ENCODE measurements at places on chromosomes 2 and 18.

- DNase-seq: no peak
Observed at GRCh38 chr2:164203131-164203530, 418.2 kb downstream of the GRB14 start.

- no peak for DNase-seq
Observed at GRCh38 chr2:221533299-221533698, 38.8 kb downstream of the EPHA4 start.

DNA sequence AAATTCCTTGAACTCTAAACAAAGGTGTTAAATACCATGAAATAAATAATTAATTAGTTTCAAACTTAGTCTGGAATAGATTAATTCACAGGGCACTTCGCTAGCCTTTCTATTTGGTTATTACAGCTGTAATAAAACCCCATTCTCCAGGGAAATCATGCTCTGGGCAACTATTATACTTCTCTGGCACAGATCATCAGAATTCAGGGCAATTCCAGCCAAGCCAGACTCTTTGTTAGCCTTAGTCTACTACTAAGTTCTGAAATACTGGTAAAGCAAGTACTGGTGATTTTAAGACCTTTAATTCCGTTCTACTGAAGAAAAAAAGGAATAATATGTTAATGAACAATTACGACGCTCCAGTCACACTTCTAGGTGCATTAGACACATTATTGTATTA, 123.4 kb upstream of the PDE1A start:
- no peak for DNase-seq

GRCh38 chr18:44096016-44096415, 584.7 kb upstream of the SETBP1 start:
- no peak for DNase-seq

DNA sequence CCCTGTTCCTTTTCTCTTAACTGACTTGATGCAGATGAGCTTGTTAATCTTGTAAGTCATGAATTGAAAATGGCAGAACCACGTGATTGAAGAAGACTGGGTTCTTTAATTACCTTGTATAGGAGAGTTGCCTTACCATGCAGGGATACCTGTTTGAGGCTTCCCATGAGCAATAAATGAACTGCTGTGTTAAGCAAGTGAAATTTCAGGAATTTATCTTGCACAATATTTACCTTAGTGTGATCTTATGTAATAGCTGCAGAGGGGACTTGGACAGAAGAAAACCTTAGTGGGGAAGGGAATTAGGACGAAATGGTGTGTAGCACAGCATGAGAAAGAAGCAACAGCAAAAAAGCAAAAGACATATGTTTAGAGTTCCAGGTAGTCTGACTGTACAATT, 384.0 kb upstream of the TMEFF2 start:
- no peak for DNase-seq

- DNase-seq: no peak
Observed at GRCh38 chr2:98560256-98560771, 48.0 kb downstream of the COA5 start.

DNA sequence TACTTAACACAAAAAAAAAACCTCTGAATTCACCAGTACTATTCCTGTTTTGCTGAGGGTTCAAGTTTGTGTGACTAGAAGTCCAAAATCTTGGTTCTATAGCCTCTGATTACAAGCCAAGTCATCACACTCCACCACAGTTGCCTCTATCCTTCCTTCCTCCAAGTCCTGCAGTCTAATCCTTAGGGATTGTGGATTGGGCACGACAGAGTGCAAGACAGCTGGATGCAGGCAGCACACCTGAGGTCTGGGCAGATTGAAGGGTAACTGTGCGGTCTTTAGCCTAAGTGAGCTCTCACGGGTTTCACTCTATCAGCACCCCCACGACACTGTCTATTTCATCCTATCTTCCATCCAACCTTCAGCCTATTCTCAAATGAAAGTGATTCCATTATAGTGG, 299.4 kb upstream of the ID2 start:
- DNase-seq: no peak

- DNase-seq: no peak
Observed at GRCh38 chr2:175205523-175205922, 24.0 kb upstream of the ATP5MC3 start.

DNA sequence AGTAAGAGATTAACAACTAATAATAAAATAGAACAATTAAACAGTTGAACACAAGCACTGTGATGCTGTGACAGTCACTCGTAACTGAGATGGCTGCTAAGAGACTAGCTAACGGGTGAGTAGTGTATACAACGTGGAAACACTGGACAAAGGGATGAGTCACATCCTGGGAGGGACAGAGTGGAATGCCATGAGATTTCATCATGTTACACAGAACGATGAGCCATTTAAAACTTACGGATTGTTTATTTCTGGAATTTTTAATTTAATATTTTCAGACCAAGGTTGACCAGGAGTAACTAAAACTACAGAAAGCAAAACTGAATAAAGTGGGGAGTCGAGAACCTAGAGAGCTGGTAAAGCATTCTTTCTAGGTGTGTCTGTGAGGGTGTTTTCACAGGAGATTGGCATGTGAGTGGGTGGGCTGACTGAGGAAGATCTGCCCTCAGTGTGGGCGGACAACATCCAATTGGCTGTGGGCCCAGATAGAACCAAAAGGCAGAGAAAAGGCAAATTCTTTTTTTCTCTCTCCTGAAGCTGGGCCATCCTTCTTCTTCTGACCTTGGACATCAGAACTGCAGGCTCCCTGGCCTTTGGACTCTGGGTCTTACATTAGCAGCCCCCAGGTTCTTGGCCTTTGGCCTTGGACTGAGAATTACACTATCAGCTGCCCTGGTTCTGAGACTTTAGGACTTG, 14.6 kb downstream of the TMSB10 start:
- no peak for DNase-seq

DNA sequence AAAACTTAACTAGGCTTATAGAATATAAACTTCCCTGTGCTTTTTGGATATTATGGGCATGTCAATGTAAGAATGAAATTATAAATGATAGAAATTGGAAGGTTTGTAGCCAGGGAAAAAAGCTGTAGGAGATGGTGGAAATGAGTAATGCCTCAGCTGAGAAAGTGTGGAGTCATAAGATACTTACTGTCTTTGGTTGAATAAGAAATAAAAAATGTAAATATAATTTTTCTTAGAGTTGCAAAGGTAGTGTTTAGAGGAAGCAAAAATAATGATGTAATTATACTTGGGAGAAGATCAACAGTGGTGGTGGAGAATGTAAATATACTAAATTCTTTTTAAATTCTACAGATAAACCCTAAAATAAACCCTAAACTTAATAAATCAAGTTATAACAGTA, 26.2 kb upstream of the RND3 start:
- no peak for DNase-seq

DNA sequence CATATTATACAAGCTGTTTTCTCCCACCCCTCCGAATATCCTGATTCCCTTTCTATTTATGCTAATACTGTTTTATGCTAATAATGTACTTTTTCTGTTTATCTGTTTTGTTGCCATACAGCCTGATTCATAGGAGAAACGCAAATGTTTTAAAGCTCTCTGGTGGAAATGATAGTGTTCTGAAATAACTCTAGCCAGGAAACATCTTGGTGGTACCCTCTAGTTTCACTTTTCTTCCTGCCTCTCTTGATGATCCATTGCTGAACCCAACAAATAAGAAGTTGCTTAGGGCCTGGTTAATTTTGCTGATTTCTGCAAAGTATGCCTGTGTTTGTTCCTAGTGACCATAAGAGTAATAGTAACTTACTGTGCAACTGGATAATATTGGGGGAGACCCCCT, 148.4 kb upstream of the KCTD1 start:
- no peak for DNase-seq

DNA sequence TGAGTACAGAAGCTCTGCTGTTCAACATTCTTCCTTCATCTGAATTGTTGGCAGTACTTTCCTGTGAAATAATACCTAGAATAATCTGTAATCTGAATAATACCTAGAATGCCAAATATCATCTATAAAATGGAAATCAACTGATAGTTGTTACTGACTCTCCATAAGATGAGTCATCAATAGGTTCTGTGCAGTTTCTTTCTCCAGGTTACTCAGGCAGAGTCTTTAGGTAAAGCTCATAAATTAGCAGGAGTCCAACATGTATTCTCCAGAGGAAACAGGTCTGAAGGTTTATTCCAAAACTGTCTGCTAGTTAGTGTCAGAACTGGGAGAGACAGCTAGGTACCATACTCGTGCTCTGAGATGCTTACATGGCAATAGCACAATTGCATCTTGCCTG, 282.0 kb upstream of the MAP2 start:
- DNase-seq: no peak

DNA sequence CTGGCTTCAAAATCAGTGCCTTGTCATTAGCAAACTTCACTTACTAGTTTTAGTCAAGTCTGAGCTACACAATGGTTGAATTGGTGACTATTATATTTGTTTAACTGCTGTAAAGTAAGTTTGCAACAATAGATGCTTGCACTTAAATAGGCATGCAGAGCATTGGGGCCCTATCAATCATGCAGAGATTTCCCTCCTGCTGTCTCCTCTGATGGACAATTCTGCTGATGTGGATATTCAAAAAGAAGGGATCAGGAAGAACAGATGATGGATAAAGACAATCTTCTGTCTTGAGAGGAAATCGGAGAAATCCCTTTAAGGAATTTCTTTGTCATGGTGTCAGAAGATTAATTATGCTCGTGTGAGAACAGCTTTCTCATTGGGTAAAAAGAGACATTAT, 89.0 kb downstream of the GREB1L start:
- DNase-seq: no peak

DNA sequence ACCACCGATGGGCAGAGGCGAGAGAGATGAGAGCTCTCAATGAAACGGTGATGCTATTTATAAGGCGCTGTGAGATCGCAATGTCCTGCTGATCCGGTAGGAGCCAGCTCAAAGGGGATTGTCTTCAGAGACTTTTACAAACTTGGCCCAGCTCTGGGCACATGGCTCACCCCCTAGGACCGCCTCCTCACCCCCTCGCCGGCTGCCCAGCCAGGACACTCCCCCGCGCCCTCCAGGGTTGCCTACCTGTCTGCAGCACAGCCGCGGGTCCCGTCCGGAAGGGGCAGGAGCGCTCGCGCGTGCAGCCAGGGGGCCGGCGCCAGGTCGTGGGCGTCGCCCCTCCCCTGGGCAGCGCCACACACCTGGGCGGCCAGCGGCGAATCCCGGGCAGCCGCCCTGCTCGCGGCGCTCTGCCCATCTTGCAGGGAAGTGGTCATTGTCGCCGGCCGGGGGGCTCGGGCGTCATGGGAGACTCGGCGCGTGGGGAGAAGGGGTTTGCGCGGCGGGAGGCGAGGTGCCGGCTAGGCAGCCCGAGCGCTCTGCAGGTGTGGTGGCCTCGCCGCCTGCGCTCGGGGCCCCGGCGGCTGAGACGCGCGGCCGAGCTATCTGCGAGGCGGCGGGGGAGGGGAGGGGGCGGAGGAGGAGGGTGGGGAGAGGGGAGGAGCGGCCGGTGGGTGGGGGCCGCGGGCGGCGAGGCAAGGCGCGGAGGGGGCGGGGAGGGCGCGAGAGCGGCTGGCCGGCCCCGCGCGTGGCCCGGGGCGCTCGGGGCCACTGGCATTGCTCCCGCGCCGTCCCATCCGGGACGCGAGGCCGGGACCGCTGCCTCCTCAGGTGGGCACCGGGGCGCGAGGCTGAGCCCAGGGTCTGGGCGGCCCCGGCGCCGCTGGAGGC, at the start of gene GRB14:
TSS of gene GRB14 (minus strand) at position 610 of the 891 bp plus-strand sequence. CDS start at position 437, 173 bp downstream.
- DNase-seq: no peak

DNA sequence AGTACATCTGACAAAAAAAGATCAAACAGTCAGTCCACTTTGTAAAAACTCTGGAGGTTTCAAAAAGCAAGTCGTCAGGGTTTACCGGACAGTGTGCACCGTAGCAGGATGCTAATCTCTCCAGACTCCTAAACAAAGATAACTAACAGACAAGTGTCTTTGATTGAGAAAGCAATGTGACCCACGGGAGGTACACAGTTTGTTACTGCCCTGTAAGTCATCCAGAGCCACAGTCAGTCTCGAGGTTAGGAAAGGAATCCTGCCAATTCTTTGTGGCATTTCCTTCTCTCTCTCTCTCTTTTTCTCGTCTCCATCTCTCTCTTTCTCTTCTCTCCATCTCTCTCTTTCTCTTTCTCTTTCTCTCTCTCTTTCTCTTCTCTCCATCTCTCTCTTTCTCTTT, 42.8 kb downstream of the LRRTM4 start:
- DNase-seq: no peak

DNA sequence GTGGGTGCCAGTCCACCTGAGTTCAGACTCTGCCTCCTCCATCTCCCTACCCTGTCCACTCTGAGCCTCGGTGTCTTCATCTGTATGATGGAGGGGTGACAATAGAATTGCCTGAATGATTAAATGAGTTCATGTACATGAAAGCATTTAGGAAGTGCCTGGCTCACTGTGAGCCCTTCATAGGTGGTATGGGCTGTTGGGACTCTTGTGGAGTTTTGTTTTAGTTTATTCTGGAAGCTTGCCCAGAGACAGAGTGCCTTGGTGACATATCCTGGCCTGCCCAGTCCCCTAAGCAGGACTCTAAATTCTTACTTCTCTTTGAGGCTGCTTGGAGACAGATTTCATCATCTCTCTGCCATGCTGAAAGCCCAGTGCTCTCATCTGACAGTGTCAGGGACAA, 24.5 kb upstream of the GIGYF2 start:
- no peak for DNase-seq

DNA sequence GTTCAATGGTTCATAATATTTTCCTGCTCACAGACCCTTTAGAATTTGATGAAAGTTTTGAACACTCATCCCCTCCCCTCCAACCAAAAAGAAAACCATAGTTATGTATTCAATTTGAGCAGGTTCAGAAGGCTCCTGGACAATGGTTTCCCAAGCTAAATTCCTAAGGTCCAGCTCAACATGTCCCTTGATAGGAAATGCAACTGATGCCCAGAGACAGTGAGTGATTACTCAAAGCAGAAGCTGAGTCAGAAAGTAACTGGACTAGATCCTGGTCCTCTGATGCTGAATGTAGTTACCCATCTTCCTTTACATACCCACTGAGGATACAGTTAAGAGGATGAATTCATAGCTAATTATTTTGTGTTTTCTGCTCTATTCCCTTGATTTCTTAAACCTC, 218.9 kb upstream of the NCKAP5 start:
- DNase-seq: no peak

DNA sequence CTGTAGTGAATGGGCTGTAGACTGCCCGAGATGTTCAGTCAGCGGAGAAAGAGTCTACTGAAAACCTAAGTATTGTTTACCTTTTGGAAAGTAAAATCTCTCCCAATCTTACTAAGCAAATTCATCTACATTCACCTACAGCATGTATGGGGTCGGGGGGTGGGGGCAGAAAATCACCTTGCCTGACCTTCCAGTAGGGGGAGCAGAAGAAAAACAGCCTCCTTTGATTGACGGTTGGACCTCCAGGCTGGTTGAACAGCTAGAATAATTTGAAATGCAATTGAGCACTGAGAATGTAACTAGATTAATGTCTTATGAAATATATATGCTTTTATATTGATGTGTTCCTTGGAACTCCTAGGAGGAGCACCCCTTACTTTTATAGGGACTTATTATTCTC, 10.0 kb downstream of the LRATD1 start:
- DNase-seq: no peak

Data from activated T-cell treated with anti-CD3 and anti-CD28 coated beads for 48 hours (primary cell).